ENCODE measurements at places on chromosomes 6 and 20.
A peak's percentile ranks its signal among the peaks of the same experiment; 100 is the strongest.

DNA sequence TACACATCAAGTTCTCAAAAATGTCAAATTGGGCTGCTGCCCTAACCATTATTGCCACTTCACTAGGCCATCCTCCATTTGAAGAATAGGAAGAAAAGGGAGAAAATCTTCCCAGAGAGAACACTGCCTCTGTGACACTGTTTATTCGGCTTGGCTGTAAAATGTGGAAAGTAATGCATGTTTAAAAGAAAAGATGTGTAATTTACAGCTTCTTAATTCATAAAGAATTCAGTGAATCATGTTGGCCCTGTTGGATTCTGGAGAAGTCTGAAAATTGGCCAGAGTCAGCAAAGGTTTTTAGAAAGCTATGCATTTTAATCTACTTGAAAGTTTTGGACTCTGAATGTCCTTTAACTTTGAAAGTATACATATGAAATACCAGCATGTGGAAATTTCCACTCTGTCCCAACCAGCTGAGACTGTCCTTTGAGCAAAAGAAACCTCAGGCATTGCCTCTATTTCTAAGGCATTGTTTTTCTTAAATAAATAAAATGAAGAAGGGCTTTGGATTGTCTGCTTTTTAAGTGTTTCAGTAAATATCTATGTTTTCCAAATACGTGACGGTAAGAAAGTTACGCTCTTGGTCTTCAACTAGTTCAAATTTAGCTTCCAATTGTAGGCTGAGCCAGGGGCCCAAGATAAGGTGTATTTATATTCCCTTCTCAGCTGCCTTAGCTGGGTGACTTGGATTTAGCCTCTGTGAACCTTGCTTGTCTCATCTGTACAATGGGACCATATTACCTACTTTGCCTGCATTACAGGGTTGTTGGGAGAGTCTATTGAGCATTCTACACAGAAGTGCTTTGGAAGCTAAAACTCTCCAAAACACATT, 222.2 kb downstream of the UST start:
- DNase-seq, result no peak

GRCh38 chr20:57008217-57008616, 258.2 kb downstream of the BMP7 start:
- peak; percentile 49 for DNase-seq

DNA sequence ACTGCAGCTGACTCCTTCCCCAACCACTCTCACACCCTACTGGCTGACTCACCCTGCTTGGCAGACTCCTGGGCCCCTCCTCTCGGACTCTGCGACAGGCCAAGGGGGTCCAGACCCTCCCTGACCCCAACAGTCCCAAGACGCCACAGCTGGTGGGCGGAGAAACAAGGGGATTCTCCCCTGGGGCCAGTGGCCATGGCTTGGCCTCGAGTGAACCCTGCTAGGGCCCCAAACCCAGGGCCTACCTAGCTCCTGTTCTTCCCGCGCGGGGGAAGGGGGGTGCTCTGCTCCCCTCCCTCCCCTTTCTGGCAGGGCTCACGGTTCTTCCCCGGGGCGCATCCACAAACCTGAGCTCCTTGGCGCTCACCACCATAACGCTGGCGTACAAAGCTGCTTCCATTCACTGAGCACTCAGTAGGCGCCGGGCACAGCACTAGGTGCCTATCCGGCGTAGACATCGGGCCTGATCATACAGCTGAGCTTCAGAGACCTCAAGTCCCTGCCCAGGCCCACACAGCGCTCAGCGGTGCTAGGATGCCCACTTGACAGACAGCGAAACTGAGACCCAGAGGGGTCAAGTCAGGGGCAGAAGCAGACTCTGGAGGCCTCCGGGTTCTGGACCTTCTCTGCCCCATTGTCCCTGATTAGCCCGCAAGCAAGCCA, 597 bp downstream of the ADA start:
- peak; percentile 34 for DNase-seq

- no peak for DNase-seq
Measured at GRCh38 chr6:144855375-144855774, 570.2 kb downstream of the UTRN start.

DNA sequence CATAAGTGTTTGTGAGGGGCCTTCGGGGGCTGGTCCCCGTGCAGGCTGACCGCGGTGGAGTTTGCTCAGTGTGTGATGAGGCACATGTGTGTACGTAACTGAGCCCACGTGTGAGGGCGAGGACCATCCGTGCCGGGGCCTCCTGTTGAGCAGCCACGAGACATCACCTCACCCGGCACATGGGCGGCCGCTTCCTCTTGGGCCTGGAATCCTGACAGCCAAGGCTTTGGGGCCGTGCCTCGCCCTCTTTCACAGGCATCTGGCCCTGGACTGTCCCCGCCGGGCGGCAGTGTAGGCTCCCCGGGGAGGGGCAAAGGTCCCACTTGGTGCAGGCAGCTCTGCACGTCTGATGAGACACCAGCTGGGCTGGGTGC, 202.3 kb downstream of the DLL1 start:
- DNase-seq, result peak; percentile 2

DNA sequence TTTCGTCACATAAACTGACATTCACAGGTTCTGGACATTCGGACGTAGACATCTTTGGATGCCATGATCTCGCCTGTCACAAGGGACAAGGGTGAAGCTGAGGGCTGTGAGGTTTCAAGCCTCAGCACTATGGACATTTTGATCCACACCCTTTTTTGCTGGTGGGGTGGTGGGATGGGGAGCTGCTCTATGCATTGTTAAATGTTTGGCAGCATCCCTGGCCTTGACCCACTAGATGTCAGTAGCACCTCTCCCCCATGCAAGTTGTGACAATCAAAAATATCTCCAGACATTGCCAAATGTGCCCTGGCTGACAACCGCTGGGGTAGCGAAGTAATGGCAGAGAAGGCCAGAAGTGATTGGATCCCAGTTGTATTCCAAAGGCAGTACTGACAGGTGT, 229.4 kb downstream of the TSHZ2 start:
- DNase-seq, result no peak

DNA sequence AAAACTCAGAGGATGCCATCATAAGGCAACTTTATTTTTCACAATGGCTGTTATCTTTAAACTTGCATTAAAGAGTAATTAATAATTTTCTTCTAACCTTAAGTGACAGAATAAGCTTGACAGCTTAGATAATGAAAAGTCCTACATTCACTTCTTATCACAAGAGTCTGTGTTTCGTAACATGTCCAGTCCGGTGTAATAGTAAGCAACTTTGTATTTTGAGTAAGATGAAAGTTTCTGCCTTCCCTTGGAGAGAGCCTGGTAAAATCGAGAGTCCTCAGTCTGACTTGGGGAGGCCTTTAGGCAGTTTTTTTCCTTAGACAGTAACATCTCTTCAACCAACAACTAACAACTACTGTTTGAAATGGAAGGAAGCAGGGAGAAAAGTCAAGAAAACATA, 195.6 kb downstream of the GRM1 start:
- no peak for DNase-seq

DNA sequence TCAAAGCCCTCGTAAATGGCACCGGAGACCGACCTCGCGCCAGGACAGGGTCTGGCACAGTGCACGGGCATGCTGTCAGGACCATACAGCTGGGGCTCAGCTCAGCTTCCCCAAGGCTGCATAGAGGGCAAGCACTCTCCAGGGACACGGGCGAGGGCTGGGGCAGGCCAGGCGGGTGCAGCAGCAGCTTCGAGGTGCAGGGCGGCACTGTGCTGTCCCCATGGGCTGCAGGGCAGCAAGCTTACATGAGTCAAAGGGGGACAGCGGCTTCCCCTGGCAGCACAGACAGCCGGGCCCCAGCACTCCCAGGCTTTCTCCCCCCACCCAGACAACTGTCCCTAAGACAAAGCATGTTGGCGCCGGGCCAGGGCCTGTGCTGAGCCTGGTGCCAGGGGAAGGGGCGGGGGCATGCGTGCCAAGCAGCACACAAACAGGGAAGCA, 25.7 kb downstream of the PSMG4 start:
- DNase-seq, result no peak

GRCh38 chr20:48158014-48158413, 372.7 kb upstream of the SULF2 start:
- DNase-seq, result no peak
